ENCODE measurements at places on chromosomes 7 and 10.

DNA sequence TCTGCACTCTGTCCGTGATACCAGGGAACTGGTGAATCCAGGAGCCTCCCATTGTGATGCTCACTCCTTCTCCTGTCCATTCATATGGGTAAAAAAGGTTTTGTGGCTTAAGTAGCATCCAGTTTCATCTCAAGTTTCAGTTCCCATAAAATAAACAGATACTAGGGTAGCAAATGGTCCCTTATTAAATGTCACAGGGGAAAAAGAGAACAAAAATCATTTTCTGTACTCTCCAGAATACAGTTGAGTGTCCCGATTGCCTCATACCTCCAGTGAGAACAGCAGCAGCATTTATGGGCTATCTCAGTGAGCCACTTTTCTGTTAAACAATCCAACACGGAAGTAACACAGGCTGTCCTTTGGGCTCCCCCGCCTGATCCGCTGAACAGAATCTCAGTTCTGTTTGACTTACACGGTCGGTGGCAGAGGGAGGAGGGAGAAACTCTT lies 179.6 kb downstream of the CELF2 start:
- DNase-seq, result no peak

DNA sequence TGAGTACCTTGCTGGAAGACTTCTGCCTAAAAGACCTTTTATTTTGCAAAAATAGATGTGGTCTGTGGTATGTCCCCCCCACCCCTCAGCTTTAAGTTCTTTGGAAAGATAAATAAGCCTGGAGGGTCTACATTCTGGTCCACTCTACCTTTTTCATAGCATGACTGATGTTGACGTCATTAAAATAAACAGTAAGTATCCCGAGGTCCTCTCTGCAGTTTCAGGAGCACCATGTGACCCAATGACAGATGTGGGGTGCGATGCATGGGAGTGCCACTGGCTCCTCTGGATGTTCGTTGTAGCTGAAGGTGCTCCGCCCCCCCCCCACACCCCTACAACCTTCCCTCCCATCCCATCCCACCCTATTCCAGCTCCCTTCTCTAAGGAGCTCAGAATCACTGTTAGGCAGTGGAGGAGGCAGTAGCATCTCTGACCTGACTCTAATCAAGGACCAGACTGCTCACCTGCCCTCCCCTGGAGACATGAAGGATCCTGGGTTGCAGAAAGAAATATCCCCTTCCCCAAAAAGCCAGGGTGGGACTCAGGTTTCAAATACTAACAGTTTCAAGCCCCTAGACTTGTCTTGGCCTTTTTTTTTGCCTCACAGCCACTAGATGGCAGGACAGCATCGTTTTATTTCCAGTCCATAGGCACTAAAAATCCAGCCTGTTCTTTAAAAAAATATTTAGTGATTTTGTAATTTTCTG lies 25.1 kb downstream of the CASP7 start:
- no peak for DNase-seq

DNA sequence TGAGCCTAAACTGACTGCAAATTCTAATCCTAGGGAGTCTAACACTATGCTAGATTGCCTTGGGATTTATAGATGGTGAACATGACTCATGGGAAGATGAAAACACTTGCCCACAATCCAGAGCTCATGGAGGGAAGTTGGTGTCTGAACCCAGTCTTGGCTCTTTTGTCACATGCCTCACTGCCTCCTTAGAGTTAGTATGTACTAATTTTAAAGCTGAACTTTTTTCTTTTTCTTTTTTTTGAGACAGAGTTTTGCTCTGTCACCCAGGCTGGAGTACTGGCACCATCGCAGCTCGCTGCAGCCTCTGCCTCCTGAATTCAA lies 14.4 kb downstream of the MRPL32 start:
- DNase-seq, result no peak

DNA sequence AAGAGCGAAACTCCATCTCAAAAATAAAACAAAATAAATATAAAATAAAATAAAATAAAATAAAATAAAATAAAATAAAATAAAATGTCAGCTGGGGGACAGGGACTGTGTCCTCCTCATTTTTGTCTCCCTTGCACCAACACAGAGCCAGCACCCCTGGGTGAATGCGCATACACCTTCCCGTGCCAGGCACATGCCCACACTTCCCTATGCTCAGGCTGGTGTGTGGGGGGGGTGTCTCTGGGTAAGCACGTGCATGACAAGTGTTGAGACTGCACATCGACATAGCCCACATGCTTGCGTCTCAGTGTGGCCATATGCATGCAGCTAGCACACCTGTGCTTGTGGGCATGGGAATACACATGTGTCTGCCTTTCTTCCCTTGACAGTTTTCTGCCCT lies 24.7 kb upstream of the TLX1 start:
- DNase-seq, result no peak

- peak; percentile 8 for DNase-seq
Measured at GRCh38 chr10:124301736-124302135, 117.0 kb downstream of the OAT start.

DNA sequence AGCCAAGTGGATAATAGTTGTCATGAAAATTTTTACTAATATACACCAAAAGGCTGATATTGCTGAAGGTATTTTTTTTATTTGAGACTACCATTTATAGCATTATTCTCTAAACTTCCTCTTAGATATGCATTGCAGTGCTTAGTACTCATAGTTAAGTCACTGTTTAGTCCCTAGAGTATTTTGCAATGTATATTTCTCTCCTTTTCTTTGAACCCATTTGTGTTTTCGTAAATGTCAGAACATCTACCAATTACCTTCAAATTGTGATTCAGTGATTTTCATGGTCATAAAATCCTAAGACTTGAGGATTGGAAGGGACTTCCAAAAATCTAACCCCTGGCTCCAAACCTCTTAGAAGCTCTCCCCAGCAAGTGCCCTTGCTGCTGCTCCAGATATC lies 21.5 kb upstream of the CYP26C1 start:
- DNase-seq, result no peak

- DNase-seq, result peak; percentile 79
Measured at GRCh38 chr7:25894002-25894901, 257.7 kb upstream of the NFE2L3 start.

DNA sequence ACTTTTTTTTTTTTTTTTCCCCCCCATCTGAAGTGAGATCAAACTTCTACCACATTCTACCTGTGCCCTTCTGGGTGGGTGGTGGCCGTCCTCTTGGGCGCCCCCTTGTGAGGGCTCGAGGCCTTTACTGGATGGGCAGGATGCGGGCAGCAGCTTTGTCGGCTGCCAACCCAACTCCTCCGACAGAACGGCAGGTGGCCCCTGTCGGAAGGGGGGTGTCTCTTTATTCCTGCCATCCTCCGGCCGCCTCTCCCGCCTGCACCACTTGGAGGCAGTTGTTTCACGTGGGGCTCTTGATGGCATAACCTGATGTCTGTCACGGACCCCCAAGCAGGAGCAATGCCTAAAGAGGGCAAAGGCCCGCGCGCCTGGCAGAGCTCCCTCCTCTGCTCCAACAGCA lies 31.0 kb downstream of the AMZ1 start:
- DNase-seq, result no peak

DNA sequence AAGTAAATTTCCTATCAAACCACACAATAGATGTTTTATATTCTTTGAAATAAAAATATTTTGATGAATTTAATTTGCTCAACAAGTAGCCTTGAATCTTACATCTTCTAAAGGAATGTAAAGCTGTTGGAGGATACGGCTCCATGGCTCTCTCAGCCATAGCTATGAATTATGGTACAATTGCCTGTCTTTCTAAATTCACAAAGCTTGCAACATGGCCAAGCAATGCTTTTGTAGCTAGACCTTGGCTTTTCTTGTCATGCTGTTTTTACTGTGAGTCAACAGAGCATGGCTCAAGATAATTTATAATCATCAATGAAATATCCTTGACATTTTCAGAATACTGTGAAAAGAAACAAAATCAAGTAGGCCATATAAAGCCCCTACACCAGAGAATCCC lies 286.7 kb downstream of the CACNA2D1 start:
- no peak for DNase-seq

DNA sequence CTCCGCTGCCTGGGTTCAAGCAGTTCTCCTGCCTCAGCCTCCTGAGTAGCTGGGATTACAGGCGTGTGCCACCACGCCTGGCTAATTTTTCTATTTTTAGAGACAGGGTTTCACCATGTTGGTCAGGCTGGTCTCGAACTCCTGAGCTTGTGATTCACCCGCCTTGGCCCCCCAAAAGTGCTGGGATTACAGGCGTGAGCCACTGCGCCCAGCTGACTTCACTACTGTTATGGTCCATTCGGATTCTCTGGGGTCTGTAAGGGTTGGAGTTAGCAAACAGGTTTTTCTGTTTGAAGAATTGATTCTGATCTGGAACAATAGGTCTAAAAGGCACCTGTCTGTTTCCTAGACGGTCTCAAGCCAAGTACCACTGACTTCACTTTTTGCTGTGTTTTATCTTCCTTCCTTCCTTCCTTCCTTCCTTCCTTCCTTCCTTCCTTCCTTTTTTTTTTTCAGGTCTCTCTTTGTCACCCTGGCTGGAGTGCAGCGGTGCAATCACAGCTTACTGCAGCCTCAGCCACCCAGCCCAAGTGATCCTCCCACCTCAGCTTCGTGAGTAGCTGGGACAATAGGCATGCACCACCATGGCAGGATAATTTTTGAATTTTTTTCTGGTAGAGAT lies 192.2 kb downstream of the CAMK1D start:
- DNase-seq, result no peak

DNA sequence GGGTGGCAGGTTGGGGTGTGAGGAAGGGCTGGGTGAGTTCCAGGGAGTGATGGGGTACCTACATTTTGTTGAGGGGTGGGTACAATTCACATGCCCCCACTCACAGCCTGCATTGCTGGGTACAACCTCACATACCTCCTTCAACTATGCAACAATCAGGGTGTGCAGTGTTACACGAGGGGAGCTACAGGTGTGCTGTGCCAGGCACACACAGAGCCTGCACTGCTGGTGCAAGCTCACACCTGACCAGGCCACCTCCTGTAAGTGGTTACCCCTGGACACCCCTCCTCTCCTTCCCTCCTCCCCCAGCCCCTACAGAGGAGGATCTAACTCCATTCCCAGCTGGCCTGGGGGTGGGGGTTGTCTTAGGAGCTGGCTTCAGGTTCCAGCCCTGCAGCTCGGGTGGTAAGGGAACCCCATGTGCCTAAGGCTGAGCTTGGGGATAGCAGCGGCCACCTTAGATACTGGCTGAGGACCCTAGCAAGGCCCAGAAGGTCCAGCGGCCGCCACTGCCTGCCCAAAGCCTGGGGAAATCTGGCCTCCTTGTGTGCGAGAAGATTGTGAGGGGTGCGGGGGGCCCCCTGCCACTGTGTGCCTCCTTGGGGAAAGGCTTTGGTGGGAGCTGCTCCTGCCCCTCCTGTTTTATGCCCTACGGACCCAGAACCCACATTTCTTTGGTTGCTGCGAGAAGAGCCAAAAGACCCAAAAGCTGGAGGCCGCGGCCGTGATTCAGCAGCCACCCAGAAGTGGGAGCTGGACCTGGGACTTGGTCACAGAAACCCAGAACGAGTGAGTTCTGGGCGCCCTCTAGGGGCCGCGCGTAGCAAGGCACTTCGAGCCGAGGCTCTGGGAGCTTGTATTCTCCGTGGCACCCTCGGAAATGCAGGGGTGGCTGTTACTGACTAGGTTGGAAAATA lies 10.8 kb downstream of the TLX1 start:
- DNase-seq, result peak; percentile 83

GRCh38 chr10:125955766-125956165 lies 59.4 kb downstream of the FANK1 start:
- DNase-seq, result no peak

- no peak for DNase-seq
Measured at GRCh38 chr10:124716369-124716768, 27.8 kb downstream of the FAM53B start.

- DNase-seq, result no peak
Measured at GRCh38 chr10:116634126-116634975, 13.6 kb downstream of the PNLIPRP2 start.

DNA sequence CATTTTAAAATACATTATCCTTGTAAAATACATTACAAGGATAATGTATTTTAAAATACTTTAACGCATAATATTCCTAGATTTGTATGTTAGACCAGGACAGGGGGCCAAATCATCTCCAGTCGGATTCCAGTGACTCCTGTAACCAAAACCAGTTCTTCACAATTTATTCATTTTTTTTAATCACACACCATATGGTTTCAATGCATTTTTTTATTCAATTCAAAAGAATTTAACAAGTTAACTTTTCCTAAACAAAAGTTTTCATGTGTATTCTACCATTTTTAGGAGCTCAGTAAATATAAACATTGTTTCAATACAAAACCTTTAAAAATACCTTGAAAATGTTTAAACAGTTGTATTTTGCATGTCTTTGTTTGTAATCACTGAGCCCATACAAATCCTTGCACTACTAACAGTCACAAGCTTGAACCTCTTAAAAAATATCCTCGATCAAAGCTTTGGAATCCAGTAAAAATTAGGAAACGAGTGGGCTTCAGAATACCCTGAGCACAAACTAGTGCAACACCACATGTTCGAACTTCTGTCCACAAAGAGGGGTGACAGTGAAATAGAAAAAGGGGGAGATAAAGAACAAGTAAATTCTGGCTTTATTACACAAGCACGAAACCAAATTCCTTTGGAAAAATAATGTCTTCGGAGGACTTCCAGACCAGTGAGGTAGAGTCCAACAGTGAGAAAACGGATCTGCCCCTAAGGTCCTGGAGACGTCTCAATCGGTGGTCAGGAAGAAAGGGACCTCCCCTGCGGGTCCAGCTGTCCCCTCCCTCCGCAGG lies 1.6 kb downstream of the CCDC71L start:
- DNase-seq, result no peak

DNA sequence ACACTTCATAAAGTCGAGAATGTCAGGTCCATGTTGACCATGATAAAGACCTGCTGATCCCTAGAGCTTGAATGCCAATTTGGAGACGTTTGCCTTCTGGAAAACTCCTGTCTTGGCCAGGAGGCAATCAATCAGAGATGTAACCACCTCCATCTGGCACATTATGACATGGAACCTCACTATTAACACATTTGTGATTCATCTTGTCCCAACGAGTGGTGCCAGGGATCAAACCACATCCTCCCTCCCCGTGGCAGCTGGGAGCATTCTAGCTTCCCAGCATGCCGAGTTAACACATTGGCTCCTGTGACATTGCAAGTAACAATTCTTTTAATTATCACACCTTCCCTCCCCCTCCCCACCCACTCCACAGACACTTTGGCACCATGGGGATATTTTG lies 84.0 kb upstream of the PPP1R17 start:
- no peak for DNase-seq

GRCh38 chr7:97007583-97007861 lies 2.2 kb downstream of the DLX6 start:
- no peak for DNase-seq

DNA sequence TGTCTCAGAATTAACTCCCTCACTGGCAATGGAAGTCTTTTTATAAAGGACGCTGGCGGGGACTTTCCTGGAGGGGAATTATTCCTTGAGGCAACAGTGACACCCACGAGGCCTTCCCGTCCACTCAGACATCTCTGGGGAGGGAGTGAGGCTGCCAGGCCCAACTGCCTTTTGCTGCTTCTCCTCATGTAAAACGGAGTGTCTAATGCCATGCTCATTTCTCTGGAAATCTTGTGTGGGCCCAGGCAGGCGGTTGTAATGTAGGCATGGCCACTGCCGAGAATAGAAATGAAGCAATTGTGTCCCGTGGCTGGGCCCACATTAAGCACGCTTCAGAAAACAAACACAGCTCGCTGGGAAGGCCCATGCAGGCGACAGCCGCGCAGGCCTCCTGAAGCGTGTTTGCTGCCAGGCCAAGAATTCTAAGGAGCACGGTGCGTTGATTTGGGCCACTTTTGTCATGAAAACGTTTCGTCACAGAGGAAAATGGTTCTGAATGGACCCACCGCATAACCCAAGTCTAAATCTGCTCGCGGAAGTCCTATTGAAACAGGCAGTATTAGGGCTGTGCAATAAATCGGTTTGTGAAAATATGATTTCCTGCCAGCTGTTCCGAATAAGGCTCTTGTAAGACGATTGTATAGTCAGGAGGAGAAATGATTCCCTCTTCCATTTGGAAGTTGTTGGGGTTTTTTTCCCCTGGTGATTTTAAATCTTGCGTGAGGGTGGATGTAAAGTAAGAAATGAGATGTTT lies 104.2 kb upstream of the CHST15 start:
- DNase-seq, result no peak

Data from Caco-2 (cell line).